ENCODE measurements at places on chromosomes 4 and X.

DNA sequence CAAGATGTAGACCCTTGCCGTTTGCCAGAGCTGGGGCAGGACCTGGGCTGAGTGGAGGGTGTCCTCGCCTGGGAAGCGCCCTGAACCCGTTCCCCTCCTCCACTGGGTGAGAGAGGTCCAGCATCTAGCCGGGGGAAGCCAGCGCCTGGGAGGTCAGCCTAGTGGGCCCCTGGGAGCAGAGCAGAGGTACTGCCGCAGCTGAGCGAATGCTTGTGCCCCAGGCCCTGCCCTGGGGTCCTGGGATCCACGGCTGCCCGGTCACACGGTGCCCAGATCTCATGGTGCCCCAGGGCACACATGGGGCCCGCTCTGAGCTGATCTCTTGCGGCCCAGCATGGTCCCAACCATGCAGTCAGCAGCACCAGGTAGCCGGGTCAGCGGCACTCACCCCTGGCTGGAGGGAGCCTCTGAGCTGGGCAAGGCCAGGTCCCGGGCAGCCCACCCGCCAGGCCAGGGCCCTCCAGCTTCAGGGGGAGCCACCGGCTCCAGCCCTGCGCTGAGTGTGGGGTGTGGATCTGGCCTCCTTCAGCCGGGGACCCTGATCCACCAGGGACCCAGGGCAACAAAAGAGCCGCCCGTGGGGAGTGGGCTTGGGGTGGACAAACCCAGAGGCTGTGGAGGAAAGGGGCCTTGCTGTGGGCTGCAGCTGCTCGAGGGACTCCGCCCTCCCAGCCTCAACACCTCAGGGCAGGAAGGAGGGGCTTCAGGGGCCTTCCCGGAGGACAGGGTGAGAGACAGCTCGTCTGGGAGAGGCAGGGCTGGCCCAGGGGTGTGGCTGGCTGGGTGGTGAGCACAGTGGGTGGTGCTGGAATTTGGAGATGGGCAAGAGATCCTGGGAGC lies 4.1 kb upstream of the CPLX1 start:
- no peak for DNase-seq

- no peak for DNase-seq
These were observed 571.9 kb downstream of the SPOCK3 start for GRCh38 chr4:166662266-166662843.

- DNase-seq = no peak
These were observed 26.5 kb upstream of the SPANXN4 start for GRCh38 chrX:142999199-142999701.

DNA sequence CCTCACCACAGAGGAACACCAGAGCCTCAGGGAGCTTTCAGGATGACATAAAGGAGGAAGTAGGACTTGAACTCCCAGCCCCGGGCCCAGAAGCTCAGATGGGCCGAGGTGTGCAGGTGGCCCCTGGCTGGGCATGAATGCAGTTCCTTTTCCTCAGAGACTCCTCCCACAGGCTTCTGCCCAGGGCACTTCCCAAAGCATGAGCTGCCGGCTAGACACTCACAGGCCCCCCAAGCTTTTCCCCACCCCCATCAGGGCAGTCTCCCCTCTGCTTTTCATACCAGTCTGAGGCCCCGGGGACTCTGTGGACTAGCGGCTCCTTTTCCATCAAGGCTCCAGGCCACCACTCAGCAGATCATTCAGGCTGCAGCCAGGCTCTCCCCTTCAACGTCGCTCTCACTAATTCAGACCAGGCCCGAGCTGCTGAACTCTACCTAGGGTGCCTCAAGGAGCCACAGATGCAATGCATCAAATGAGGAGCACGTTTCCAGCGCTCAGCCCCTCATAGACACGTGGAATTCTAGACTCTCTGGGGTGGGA lies 36.9 kb downstream of the HMX1 start:
- no peak for DNase-seq

DNA sequence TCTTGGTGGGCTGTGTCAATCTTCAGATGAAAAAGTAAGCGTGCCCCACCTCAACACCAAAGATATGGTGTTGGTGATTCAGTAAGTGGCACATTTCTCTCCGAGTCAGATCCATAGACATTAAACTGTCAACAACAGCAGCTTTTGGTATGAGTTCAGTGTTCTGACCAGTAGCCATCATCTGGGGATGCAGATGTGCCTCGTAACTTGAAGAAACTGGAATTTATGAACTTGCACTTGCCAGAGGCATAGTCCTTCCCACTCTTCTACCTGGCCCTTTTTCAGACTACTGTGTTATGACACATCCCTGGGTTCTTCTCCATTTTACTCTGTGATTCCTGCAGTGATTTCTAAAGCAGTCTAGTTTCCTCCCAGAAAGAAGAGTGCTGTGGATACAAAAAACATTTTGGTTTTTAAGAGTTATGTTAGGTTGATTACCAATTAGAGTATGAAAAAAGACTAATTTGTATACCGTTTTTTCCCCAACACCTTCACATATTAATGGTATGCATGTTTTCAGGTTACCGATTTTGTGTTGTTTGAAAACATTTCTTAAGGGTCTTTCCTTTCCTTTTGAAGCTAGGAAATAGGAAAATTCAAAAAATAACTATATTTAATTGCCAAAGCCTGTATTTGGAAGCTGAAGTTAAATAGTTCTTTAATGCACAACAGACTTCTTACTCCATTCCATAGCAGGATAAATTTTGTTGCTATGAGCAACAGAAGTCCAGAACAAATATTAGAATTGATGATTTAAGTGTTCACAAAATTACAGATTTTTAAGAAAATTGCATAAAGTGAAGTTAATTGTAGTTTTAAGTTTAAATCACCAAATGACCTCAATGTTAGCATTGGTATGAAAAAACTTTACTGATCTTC lies 39.3 kb downstream of the NUDT6 start:
- DNase-seq = no peak

DNA sequence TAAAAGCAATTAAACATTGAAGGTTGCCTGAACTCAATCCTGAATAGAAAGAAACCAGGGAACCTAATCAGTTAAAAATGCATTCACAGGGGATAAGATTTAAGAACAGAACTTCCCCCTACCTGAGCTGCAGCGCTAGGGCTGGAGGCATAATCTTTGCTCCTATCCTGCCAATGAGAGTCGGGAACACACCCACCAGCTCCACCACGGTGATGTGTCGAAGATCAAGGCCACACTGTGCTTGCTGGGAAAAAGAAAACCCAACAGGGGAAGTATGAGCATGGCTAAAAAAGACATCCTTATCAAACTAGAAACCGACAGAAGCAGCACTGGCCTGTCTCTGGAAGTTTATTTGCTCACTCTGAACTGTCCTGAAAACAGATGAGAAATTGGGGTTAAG lies 66.3 kb downstream of the SRPX start:
- DNase-seq = no peak

DNA sequence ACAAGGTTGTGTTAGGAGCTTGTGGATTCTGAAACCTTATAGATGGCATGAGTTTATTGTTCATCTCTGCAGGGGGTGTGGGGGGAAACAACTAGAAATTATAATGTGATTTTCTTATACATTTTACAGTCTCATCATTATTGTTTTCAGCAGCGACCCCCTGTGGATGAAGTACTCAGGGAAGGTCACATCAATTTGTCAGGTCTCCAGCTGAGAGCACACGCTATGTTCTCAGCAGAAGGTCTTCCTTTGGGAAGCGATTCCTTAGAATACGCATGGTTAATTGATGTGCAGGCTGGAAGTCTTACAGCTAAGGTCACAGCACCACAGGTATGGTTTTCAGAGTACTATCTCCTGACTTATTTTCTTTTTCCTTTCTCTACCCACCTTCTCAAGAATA lies 72.2 kb downstream of the BLTP1 start:
- no peak for DNase-seq

- DNase-seq = peak; percentile 57
These were observed 19.7 kb upstream of the PRPS2 start for GRCh38 chrX:12771445-12772069.

- no peak for DNase-seq
These were observed 167.1 kb downstream of the NSUN7 start for GRCh38 chr4:40916880-40917279.

GRCh38 chrX:150694738-150695410 lies 1.7 kb downstream of the MTMR1 start:
- DNase-seq = no peak

- DNase-seq = no peak
These were observed 18.5 kb downstream of the MAGEA9B start for GRCh38 chrX:149568701-149569296.

DNA sequence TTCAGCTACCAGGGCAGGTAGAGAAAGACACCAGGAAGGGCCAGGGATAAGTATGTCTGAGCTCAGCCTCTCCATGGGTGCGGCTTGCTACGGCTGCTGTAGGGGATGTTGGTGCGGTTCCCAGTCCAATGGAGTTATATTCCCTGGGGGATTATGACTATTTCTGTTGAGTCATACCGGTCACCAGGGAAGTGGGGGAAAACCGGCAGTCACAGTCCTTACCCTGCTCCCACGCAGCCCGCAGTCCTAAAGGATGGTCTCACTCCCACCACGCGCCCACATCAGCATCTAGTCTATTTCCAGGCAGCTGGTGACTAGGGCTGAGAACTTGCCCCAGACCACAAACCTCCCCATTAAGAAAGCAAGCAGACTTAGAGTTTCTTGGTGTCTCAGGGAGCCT lies 191.6 kb downstream of the VEGFC start:
- no peak for DNase-seq

GRCh38 chr4:92339676-92340075 lies 35.9 kb downstream of the GRID2 start:
- no peak for DNase-seq

Data from activated T-helper 1 cell treated with anti-CD3 and anti-CD28 coated beads, Interleukin-12 subunit alpha, Interleukin-12 subunit beta, Interleukin-2, Interleukin-4 antibody, amounts not matched to agents 30 ng/mL and 10 ng/mL and 1 ng/mL, durations not matched to agents 14 hours and 24 hours and 36 hours (primary cell).